Activated CD4-positive, alpha-beta T cell treated with anti-CD3 and anti-CD28 coated beads, Interleukin-2, amount 10 ng/mL, durations not matched to agents 7 days and 5 days (primary cell): ENCODE measurements at places on chromosomes 11 and 22.

DNA sequence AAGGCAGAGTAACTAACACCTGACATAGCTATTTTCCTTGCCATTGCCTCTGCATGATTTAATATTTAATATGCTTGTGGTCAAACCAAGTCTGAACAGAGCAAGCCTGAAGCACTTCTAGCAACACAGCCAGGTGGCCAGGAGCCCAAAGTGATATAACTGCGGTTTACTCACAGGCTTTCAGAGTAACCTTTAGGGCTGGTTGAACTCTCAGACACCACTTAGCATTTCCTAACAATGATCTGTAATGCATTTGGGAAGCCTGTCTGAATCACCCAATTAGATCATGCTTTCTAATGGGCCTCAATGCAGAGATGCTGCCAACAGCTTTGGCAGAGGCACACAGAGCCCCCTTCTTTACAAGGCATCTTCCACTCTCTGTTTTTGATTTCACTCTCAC is 96.1 kb downstream of the FDX1 start:
- DNase-seq, result no peak
- peaks cover 14% of the 10 kb centered on the region for H3K4me1 ChIP-seq
- H3K36me3 ChIP-seq, result peaks cover 1% of the 10 kb centered on the region
- no peak overlapping the region for H3K27ac ChIP-seq
- no peak overlapping the region for H3K4me3 ChIP-seq

- no peaks in the 10 kb centered on the region for H3K27me3 ChIP-seq
- no peak for DNase-seq
- H3K27ac ChIP-seq, result no peak overlapping the region
- no peak overlapping the region for H3K4me3 ChIP-seq
Measured at GRCh38 chr11:69388210-69388609, 93.3 kb upstream of the LINC01488 start.

GRCh38 chr11:21810650-21811049 is 382.2 kb upstream of the ANO5 start:
- no peak overlapping the region for H3K27ac ChIP-seq
- no peaks in the 10 kb centered on the region for H3K4me1 ChIP-seq
- no peak for DNase-seq
- H3K4me3 ChIP-seq, result no peak overlapping the region
- H3K27me3 ChIP-seq, result no peaks in the 10 kb centered on the region

GRCh38 chr11:106524436-106524835 is 447.0 kb downstream of the AASDHPPT start:
- no peak overlapping the region for H3K27ac ChIP-seq
- DNase-seq, result no peak
- no peak overlapping the region for H3K4me3 ChIP-seq
- H3K36me3 ChIP-seq, result no peaks in the 10 kb centered on the region

DNA sequence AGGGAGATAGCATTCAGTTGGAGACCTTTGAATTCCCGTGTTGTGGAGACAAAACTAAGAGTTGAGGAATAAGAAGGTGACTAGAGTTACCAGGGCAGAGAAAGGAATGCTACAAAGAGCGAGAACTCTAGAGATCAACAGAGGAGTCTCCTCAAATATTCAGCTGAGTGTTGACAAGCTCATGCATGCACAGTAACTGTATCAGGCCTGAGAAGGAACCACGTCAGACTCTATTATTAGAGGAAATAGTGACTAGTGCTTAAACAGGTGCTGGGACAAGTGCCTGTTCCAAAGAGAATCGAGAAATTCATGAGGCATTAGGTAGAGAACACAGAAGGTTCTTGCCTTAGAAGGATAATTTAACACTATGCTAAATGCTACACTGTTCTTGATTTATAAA is 333.8 kb upstream of the CHORDC1 start:
- no peak overlapping the region for H3K27ac ChIP-seq
- H3K4me3 ChIP-seq, result no peak overlapping the region
- no peaks in the 10 kb centered on the region for H3K4me1 ChIP-seq
- H3K27me3 ChIP-seq, result no peaks in the 10 kb centered on the region

DNA sequence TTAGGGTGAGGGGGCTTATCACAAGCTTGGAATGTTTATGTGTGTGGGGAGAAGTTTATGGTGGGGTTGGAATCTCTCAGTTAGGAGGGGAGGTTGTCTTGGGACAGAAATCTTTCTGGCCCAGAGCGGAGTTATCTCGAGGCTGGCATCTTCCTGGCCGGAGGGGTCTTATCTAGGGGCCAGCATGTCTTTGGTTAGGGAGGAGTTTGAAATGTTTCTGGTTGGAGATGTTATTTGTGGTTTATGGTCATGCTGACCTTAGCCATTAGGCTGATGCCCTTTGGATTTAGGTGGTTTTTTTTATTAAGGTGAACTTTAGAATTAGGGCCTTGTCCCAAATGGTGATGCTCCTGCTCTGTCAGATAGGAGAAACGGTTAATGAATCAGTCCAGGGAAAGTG is 7.9 kb upstream of the RBMXL2 start:
- H3K27me3 ChIP-seq, result no peaks in the 10 kb centered on the region
- no peaks in the 10 kb centered on the region for H3K36me3 ChIP-seq
- H3K4me1 ChIP-seq, result no peaks in the 10 kb centered on the region

GRCh38 chr11:117356126-117356890 is 28.7 kb downstream of the CEP164 start:
- DNase-seq, result no peak
- no peaks in the 10 kb centered on the region for H3K4me1 ChIP-seq
- H3K27me3 ChIP-seq, result no peaks in the 10 kb centered on the region
- H3K27ac ChIP-seq, result no peak overlapping the region

DNA sequence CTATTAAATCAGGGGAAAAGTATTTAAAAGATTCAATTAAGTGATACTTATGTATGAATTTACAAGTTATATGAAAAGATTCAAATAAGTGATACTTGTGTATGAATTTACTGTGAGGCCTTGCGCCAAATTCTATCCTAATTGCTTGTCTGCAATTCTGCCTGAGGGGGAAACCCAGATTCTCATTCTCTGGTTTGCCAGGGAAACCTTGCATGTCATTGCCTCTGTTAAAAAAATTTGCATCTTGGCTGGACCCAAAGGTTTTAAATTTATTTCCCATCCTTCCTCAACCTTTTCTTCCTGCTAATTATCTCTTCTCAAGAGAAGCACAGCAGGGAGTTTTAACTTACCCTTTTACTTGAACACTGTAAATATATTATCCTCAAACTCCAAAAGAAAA is 13.8 kb downstream of the OLFML1 start:
- no peaks in the 10 kb centered on the region for H3K4me1 ChIP-seq
- H3K27ac ChIP-seq, result no peak overlapping the region
- DNase-seq, result no peak

GRCh38 chr11:67062526-67063373 is 6.1 kb downstream of the RHOD start:
- H3K36me3 ChIP-seq, result no peaks in the 10 kb centered on the region
- no peaks in the 10 kb centered on the region for H3K4me1 ChIP-seq
- DNase-seq, result no peak
- H3K27me3 ChIP-seq, result no peaks in the 10 kb centered on the region
- H3K27ac ChIP-seq, result no peak overlapping the region
- no peak overlapping the region for H3K4me3 ChIP-seq

DNA sequence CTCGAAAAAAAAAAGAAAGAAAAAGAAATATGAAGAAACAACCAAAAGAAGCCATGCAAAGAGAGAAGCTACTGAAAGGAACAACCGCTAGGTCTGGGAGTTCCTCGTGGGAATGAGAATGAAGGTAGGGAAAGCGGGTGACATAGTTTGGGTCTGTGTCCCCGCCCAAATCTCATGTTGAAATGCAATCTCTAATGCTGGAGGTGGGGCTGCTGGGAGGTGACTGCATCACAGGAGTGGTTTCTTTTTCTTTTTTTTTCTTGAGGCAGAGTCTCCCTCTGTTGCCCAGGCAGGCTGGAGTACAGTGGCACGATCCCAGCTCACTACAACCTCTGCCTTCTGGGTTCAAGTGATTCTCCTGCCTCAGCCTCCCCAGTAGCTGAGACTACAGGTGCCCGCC is 9.7 kb upstream of the TXN2 start:
- peaks cover 15% of the 10 kb centered on the region for H3K4me1 ChIP-seq
- H3K36me3 ChIP-seq, result peaks cover 33% of the 10 kb centered on the region
- no peak overlapping the region for H3K4me3 ChIP-seq
- no peaks in the 10 kb centered on the region for H3K27me3 ChIP-seq
- DNase-seq, result no peak

DNA sequence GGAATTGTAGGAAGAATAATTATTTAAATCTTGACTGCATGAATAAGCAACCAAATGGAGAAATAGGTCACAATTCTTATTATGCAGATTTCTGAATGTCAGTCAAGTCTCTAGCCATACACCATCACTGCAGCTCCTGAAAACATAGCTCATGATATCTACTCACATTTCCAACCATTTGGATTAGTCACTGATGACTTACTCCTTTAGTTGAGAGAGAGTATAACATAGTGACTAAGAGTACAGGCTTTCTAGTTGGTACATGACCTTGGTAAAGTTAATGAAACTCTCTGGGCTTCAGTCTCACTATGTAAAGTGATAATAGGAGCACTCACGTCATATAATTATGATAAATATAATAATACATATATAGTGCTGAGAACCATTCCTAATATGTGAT is 265.2 kb downstream of the KCNA4 start:
- no peaks in the 10 kb centered on the region for H3K27me3 ChIP-seq
- no peaks in the 10 kb centered on the region for H3K36me3 ChIP-seq
- H3K27ac ChIP-seq, result no peak overlapping the region
- no peak overlapping the region for H3K4me3 ChIP-seq
- no peaks in the 10 kb centered on the region for H3K4me1 ChIP-seq

DNA sequence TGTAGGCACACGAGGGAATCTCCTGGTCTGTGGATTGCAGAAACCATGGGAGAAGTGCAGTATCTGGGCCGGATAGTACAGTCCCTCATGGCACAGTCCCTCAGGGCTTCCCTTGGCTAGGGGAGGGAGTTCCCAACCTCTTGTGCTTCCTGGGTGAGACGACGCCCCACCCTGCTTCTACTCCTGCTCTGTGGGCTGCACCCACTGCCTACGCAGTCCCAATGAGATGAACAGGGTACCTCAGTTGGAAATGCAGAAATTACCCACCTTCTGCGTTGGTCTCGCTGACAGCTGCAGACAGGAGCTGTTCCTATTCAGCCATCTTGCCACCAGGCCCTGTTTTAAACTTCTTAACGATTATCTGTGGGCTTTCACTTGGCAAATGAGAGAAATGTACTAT is 157.2 kb upstream of the CARD18 start:
- no peak for DNase-seq
- no peaks in the 10 kb centered on the region for H3K4me1 ChIP-seq
- H3K27ac ChIP-seq, result no peak overlapping the region
- no peaks in the 10 kb centered on the region for H3K36me3 ChIP-seq
- peaks cover 2% of the 10 kb centered on the region for H3K27me3 ChIP-seq
- H3K4me3 ChIP-seq, result no peak overlapping the region

DNA sequence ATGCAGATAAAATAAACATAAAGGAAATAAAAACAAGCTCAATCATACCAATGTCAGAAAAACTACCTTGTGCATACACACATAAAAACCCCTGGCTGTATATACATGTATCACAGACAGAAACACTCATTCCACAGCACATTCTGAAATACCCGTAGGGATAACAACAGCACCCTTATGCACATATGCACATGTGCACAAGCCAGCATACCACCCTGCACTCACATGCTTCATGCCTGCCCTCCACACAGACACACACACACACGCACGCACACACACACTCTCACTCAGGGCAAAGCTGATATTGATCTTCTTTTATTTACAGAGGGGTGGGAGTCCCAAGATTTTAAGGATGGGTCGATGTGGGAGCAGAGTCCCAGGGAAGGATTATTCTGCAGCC is 92.1 kb downstream of the CSNK2A3 start:
- peaks cover 5% of the 10 kb centered on the region for H3K27me3 ChIP-seq
- H3K4me1 ChIP-seq, result no peaks in the 10 kb centered on the region
- H3K4me3 ChIP-seq, result no peak overlapping the region

GRCh38 chr11:109978895-109979294 is 114.3 kb upstream of the ZC3H12C start:
- no peak for DNase-seq
- no peak overlapping the region for H3K4me3 ChIP-seq
- peaks cover 24% of the 10 kb centered on the region for H3K27me3 ChIP-seq
- no peak overlapping the region for H3K27ac ChIP-seq
- peaks cover 4% of the 10 kb centered on the region for H3K36me3 ChIP-seq

DNA sequence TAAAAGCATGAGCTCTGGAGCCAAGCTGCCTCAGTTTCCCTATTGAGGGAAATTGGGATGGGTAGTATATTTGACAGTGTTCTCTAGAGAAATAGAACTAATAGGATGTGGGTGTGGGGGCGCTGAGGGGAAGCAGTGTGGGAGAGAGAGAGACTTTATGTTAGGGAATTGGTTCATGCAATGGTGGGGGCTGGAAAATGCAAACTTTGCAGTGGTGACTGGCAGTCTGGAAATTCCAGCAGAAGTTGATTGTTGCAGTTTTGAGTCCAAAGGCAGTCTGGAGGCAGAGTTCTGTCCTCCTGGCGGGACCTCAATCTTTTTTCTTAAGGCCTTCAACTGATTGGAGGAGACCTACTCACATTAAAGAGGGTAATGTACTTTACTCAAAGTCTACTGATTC is 59.4 kb upstream of the SYT13 start:
- no peaks in the 10 kb centered on the region for H3K36me3 ChIP-seq
- H3K4me1 ChIP-seq, result no peaks in the 10 kb centered on the region
- no peak overlapping the region for H3K4me3 ChIP-seq
- DNase-seq, result no peak
- no peak overlapping the region for H3K27ac ChIP-seq
- H3K27me3 ChIP-seq, result peaks cover 36% of the 10 kb centered on the region

GRCh38 chr11:65899356-65900124 is 648 bp downstream of the FOSL1 start:
- peak overlapping the region; percentile 63 for H3K4me3 ChIP-seq
- peaks cover 36% of the 10 kb centered on the region for H3K4me1 ChIP-seq
- DNase-seq, result peak; percentile 49
- H3K27ac ChIP-seq, result peak overlapping the region; percentile 75

- peaks cover 28% of the 10 kb centered on the region for H3K27me3 ChIP-seq
- DNase-seq, result no peak
- H3K4me1 ChIP-seq, result peaks cover 18% of the 10 kb centered on the region
- no peak overlapping the region for H3K4me3 ChIP-seq
- peaks cover 2% of the 10 kb centered on the region for H3K36me3 ChIP-seq
Measured at GRCh38 chr11:10727146-10727851, 23.7 kb upstream of the CTR9 start.
